NCI-H187 treated with DMSO at 0.1 percent for 48 hours (cell line): ENCODE measurements at places on chromosomes 3 and 15.

GRCh38 chr3:52032702-52033408, 23.5 kb downstream of the DUSP7 start:
- DNase-seq, result no peak

GRCh38 chr3:69499899-69500421, 114.1 kb upstream of the FRMD4B start:
- DNase-seq, result no peak

DNA sequence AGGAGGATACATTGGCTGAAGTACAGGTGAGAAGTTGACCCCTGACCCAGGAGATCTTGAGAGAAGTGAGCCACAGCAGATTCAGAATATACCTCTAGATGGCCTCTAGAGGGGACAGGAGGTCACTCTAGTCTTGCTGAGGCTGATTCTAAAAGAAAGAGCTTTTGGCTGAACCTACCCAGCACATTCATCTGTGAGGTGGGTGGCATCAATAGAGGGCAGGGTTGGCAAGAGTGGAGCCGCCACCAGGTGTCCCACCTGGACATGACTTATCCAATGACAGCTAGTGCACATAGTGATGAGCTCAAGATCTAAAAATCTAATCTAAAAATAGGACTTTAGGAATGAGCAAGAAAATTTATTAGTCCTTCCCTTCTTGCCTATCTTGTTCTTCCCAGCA, 51.6 kb downstream of the CYP19A1 start:
- no peak for DNase-seq

GRCh38 chr3:14689247-14689980, 14.5 kb downstream of the C3orf20 start:
- no peak for DNase-seq

DNA sequence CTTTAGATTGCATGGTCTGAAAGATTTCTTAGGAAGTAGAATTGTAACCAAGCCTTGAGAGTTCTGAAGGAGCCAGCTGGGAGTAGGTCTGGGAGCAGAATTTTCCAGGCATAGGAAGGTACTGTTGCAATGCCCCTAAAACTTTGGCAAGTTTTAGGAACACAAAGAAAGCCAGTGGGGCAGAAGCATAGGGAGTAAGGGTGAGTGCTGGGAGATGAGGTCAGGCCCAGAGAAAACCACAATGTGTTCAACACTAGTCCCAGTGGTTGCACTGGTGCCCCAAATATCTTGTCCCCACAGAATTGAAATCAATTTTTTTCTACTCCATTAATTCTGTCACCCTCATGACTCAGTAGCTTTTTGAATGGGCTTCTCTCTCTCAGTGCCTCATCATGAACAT, 120.7 kb upstream of the GALNT15 start:
- no peak for DNase-seq

GRCh38 chr15:28990390-28990789, 104.6 kb downstream of the APBA2 start:
- DNase-seq, result no peak

GRCh38 chr3:143002727-143003126, 1.4 kb downstream of the U2SURP start:
- no peak for DNase-seq

DNA sequence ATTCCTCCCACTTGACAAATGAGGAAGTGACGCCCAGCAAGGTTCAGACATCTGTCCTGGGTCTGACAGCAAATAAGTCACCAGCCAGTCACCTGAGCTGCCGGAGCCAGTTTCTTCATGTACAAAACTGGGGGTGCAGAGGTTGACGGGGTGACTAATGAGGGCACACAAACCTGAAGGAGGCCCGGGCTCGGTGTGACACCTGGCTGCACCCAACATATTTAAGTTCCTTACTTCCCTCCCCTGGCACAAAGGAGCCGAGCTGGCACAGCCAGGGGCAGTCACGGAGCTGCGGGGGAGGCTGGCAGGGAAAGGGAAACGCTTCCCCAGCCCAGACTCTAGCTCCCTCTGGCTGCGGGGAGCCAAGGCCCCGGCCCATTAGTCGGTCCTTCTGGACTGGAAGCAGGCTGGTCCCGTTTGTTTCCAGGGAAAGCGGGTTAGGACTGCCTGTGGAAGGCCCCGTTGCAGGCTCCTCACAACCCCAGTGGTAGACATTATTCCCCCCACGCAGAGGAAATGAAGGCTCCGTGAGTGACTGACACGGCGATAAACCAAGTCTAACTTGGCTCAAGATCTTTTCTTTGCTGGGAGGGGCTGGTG, 2.3 kb downstream of the FBXL22 start:
- no peak for DNase-seq

DNA sequence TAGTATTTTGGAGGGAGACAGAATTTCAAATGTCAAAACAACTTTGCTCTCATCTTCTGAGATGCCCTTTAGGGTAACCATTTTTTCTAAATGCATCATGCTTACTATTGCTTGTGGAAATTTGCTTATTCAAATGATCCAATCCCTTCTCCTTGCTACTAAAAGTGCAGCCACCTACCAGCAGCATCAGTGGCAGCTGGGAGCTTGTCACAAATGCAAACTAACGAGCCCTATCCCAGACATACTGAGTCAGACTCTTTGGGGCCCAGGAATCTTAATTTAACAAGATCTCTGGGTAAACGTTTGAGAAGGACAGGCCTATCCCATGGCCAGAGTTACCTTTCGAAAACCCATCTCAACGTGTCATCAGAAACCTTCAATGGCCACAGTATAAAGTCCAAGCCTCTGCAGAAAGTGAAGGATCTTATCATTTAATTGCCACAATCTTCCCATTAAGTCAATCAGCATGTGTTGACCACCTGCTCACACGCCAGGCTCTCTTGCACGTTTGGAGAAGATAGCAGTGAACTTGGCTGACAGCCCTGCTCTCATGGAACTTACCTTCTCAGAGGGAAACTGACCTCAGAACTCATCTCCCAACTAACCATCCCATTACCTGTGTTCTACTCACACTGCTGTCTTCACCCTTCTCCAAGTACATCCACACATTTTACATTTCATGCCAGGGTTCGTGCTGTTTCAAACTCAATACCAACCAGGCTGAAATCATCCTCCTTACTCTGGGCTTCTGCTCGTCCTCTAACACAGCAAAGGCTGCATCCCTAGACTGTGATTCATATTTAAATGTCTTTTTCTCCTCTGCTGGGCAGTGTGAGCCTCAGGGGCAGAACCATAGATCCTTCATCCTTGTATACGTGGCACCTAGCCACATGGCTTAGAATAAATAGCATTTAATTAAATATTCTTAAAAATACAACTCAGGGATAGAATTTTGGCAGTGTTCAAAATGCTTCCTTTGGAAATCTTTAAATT, 24.8 kb upstream of the VGLL4 start:
- no peak for DNase-seq

DNA sequence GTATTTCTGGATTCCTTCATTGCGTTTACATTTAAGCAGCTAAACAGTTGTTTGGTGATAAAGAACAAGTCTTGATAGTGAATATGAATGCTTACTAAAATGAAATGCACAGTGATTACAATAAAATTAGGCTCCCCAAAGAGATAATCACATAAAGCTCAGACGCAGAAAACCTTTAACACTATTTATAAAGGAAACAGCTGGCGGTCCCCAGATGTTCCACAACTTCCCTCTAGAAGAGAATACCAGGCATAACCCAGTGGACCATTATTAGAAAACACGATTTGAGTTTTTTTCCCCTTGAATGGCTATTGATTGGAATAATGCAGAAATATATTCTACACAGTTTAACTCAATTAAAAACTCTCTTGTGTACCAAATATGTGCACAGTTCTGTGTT, 573.2 kb downstream of the DIPK2A start:
- no peak for DNase-seq

DNA sequence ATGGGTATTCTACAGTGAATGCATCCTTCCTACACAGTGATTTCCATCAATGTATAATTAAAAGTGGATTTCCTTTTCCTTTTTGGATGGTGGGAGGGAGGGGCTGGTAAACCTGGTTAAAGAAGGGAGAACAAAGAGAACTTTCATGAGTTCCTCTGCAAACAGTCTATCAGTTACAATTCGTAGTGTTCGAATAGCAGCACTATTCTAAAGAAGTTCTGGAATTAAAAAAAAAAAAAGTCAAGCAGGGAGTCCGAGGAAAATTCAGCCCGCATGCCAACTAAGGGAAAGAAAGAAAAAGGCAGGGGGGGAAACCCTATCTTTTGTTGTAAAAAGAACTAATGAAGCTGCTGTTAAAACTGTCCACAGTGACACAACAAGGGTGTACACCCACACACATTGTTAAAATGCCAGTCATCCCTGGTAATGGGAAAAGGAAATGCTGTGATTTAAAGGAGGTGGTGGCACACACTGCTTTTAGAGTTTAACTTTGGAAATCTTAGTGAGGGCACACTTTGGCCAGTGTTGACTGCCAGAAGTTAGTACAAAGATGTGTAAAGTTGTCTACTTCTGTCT, 521.2 kb downstream of the ZIC1 start:
- DNase-seq, result no peak

GRCh38 chr3:161508852-161509477, 12.4 kb downstream of the OTOL1 start:
- no peak for DNase-seq

DNA sequence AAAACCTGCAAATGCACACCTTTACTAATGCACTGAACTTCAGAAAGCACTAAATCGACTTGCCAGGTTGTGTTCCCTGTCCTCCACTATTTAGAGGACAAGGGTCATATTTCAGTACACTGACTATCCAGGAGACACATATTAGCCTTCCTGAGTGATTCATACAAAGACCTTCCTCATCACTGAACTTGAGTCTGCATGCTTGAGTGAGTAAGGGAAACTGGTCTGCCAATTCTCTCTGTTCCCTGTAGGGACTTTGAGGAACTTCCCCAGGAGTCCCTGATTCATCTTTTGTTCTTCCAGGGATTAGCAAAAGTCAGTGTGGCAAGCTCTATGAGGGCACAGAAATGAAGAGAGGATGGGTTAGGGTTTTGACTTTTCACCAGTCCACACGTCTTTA, 565.9 kb downstream of the PDCD6IP start:
- DNase-seq, result no peak

DNA sequence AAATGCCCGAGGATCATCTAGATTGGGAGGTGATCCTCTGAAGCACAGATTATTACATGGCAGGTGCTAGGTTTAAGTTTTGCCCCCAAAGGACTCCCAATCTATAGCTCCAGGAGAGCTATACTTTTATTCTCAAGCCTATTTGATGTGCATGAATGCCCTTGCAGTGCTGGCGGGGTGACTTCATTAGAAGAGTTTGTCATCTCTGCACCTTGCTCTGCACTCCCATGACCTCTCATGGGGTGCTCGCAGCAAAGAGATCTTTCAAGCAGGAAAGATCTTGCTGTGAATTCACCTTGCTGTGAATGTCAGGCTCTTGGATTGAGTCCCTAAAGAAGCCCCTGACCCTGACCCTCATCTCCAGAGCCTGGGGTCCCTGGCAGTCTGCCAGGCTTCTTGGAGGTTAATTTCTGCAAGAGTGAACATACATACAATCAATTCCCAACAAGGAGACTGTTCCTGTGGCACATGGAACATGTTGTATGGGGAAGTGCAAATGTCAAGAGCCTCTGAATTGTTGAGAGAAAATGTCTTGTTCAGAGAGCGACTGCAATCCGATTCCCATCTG, 45.9 kb downstream of the FAM43A start:
- DNase-seq, result peak; percentile 29

- DNase-seq, result no peak
Observed at GRCh38 chr3:149003653-149004305, 12.4 kb downstream of the GYG1 start.

- no peak for DNase-seq
Observed at GRCh38 chr3:60633644-60634043, 617.6 kb downstream of the FHIT start.

DNA sequence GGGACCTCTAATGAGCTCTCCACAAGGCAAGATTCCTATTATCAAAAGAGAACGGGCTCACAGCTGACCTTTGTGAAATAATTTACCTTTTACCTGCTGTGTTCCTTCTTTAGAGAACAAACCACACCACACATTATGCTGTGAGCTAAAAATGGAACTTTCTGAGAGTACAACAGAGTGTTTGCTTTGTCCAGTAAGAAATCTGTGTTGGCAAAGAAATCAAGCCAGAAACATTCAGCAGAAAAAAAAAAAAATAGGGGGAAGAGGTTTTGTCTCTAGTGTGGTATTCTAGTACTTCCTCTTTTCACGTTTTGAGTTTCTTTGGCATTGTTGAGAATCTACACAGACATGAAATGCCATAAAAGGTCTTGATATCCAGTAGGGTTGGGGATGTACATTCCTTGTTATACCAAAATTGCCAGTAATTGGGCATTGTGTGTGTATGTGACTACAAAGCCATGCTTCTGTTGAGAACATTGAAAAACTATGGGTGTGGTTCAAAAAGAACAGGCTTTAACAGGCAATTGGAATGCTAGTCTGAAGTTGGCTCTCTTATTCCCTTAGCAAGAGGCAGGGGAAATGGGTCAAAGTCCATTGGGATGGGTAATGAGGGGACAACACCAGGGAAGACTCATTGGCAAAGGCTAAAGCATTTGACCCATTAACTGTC, 273.5 kb downstream of the NEK10 start:
- no peak for DNase-seq

- DNase-seq, result no peak
Observed at GRCh38 chr3:171775943-171776342, 34.3 kb downstream of the PLD1 start.
